Esophagus mucosa (tissue), 1 donor: ENCODE measurements at places on chromosomes 1 and 21. TPM values are rescaled to one million over a fixed set of nuclear protein-coding genes. Genes with fewer than 3 reads are reported as not detected.
A peak's percentile ranks its signal among the peaks of the same experiment; 100 is the strongest.

The FAM78B gene
- 0.88 TPM for total RNA-seq

The NDC1 gene
- total RNA-seq = 15.9 TPM

- ATAC-seq = no peak
Observed at GRCh38 chr21:44875316-44875700, 1.8 kb upstream of the PTTG1IP start.

- peak; percentile 28 for ATAC-seq
Observed at GRCh38 chr1:192807211-192808162, 1.4 kb upstream of the RGS2 start.

- peak; percentile 15 for ATAC-seq
Observed at GRCh38 chr1:195763146-195763906, 844.9 kb downstream of the KCNT2 start.

The GBP1 gene
- total RNA-seq = 5.2 TPM

DNA sequence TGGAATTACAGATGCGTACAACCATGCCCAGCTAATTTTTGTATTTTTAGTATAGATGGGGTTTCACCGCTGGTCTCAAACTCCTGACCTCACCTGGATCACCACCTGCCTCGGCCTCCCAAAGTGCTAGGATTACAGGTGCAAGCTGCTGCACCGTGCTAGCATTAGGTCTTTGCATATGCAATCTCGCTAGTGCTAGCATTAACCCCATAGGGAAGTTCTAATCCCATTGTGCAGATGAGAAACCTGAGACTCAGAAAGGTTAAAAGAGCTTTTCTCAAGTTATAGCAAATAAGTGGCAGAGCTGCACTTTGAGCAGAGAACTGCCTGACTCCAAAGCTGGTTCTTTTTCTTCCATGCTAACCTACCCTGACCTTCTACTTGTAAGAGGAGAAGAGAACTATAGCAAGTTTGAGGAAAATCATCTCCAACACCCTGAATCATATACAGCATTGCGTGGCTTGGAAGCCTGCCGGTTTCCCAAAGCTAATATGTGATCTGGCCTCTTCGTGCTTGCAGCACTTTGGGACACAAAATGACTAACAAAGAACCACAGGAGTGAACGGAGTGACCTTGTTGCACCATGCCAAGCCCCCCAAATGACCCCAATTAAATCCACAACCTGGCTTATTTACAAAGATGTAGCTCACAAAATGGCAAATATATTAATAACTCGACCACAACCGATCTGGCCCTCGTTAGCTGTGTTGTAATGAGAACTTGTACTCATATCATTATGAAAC, 185.1 kb downstream of the TM2D1 start:
- ATAC-seq = no peak

DNA sequence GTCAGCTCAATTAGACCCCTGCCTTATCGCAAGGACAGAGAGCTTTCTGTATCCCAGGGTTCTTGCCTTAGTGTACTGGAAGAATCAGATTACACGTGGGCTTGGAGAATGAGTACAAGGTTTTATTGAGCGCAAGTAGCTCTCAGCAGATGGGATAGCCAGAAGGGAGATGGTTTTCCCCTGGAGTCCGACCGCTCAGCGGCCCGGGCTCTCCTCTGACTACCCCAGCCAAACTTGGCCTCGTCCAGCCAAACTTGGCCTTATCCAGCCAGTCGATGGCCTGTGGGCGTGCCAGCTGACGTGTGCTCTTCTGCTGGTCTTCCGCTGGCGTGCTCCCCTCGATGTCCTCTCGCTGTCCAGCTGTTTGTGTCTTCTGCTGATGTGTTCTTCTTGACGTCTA, 136.9 kb downstream of the SYT14 start:
- ATAC-seq = no peak

GRCh38 chr1:41764656-41765055, 154.1 kb downstream of the HIVEP3 start:
- no peak for ATAC-seq
